ENCODE measurements at places on chromosomes 1 and 21.

- DNase-seq, result no peak
These were observed 10.3 kb downstream of the SLC37A1 start for GRCh38 chr21:42523941-42524340.

- DNase-seq, result no peak
These were observed 2.9 kb downstream of the LAMC1 start for GRCh38 chr1:183025782-183026774.

- DNase-seq, result no peak
These were observed 26.7 kb downstream of the C1orf146 start for GRCh38 chr1:92244376-92244775.

DNA sequence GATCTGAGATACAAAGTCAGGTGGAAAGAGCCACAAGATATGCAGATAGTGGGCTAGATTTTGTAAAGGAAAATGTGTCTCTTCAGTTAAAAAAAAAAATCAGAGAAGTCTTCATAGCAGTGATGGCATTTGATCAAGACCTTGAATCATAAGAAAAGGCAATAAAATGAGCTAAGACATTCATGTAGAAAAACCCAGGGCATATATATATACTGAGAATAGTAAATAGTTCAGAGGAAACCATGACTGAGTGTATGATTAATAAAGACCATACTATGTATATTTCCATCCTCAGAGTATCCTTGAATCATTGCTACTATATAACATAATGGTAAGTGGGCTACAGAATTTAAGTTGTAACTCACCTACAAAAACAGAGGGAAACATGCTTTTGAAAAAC lies 321.7 kb upstream of the NR5A2 start:
- DNase-seq, result no peak

- DNase-seq, result no peak
These were observed 57.2 kb downstream of the NPHP4 start for GRCh38 chr1:5935026-5935425.

DNA sequence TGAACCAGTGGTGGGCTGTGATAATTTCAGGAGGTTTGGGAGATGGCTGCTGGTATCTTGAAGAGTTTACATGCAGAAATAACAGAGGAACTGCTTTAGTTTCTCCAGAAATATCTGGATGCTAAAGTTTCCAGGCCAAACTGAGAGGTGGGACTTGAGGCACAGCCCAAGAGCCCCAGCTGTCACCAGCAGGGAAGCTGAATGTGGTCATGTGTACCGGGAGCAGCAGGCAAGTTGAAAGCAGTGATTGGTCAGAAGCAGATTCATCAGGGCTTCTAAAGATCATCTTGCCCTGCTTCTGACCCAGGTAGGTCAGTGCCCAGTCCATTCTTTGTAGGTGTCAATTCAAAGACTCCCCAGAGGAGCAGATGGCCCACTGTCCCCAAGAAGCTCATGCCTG lies 7.9 kb upstream of the RPTN start:
- no peak for DNase-seq

GRCh38 chr1:108862698-108863477 lies 6.0 kb upstream of the AKNAD1 start:
- DNase-seq, result no peak

- no peak for DNase-seq
These were observed 123.0 kb upstream of the IGSF21 start for GRCh38 chr1:17984583-17984982.

DNA sequence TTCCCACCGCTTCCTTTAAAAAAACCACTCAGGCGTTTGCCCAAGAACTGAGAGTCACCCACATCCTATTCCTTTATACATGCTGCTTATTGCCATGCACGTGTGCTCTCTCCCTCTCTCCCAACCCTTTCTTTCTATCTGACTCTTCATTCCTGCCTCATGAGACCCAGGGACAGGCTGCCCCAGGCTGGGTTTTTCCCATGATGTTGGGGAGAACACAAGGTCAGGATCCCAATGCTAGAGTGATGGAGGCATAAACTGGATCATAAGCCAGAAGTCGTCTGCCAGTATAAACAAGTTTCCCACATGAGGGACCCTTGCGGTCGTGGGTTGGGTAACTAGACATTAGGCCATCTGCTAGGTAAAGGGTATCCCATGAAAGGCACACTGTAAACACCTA lies 64.9 kb downstream of the CD2 start:
- DNase-seq, result no peak

- DNase-seq, result peak; percentile 35
These were observed 103.3 kb downstream of the RABGAP1L start for GRCh38 chr1:174262349-174263241.

GRCh38 chr1:89826594-89826993 lies 5.8 kb downstream of the LRRC8D start:
- no peak for DNase-seq

DNA sequence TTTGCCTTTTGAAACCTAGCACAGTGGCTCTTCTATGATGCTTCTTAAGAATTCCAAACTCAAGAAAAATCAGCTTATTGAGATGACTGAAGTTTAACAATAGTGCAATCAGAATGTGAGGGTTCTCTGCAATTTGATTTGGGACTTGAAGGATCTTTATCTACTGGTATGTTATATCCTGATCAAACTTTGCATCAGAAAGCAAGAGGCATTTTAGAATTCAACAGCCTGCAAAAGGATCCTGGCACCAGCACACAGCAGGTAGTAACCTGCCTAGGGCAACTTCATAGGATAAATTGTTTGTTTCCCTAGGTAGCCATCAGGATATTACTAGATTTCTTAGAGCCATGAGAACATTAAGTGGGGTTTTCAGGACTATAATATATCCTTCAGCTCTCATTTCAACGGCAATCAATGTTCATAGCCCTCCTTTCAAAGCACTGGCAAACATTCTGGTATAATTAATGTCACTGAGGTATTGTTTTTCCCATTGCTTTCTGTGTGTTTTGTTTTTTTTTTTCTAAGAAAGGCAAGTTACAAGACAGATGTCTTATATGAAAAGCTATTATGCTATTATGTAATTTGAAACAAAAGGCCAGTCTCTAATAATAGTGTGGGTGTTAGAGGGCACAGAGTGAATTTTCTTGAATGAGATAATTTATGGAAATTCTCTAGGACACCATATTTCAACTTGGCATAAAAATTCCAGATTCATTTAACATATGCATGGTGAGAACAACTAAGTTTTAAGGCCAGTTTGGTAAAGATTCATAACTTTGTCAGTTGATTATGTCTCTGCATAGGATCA lies 34.5 kb downstream of the NTNG1 start:
- no peak for DNase-seq

DNA sequence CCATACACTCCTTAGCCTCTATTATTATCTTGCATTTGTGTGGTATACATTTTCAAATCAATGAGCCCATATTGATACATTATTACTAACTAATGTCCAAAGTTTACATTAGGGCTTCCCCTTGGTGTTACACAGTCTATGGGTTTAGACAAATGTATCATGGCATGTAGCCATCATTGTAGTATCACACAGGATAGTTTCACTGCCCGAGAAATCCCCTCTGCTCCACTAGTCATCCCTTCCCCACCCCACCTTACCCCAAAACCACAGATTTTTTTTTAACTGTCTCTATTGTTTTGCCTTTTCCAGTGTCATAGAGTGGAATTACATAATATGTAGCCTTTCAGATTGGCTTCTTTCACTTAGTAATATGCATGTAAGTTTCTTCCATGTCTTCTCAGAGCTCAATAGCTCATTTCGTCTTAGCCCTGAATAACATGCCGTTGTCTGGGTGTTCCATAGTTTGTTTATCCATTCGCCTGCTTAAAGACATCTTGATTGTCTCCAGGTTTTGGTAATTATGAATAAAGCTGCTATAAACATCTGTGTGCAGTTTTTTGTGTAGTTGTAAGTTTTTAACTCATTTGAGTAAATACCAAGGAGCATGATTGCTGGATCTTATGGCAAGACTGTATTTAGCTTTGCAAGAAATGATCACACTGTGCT lies 86.4 kb upstream of the LYST start:
- no peak for DNase-seq

- no peak for DNase-seq
These were observed 18.4 kb downstream of the PIGK start for GRCh38 chr1:77200806-77201205.

- no peak for DNase-seq
These were observed 104.0 kb upstream of the BMP8A start for GRCh38 chr1:39387452-39387851.

GRCh38 chr1:222250376-222250775 lies 297.5 kb downstream of the HHIPL2 start:
- no peak for DNase-seq

GRCh38 chr21:43874085-43874805 lies 9.2 kb downstream of the AGPAT3 start:
- no peak for DNase-seq

GRCh38 chr1:28246427-28246832 lies 10.5 kb downstream of the ATP5IF1 start:
- peak; percentile 78 for DNase-seq

DNA sequence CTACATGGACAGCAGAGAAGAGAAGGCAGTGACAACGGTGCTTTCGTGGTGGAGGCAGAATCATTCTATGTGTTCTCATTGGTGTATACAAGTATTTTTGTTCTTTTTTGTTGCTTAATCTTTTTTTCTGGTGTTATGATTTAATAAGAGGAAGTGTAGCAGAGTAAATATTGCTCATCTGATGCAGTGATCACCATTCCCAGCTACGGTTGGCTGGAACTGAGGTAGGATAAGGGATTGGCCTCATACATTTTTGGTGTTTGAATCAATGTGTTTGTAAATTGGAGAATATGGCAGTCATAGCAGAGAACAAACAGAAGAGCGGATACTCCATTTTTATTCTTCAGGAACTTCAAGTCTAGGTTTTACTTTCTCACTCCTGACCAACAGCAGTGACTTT lies 76.6 kb downstream of the UBE2U start:
- no peak for DNase-seq

- DNase-seq, result no peak
These were observed 6.7 kb downstream of the PHC2 start for GRCh38 chr1:33424205-33424604.

DNA sequence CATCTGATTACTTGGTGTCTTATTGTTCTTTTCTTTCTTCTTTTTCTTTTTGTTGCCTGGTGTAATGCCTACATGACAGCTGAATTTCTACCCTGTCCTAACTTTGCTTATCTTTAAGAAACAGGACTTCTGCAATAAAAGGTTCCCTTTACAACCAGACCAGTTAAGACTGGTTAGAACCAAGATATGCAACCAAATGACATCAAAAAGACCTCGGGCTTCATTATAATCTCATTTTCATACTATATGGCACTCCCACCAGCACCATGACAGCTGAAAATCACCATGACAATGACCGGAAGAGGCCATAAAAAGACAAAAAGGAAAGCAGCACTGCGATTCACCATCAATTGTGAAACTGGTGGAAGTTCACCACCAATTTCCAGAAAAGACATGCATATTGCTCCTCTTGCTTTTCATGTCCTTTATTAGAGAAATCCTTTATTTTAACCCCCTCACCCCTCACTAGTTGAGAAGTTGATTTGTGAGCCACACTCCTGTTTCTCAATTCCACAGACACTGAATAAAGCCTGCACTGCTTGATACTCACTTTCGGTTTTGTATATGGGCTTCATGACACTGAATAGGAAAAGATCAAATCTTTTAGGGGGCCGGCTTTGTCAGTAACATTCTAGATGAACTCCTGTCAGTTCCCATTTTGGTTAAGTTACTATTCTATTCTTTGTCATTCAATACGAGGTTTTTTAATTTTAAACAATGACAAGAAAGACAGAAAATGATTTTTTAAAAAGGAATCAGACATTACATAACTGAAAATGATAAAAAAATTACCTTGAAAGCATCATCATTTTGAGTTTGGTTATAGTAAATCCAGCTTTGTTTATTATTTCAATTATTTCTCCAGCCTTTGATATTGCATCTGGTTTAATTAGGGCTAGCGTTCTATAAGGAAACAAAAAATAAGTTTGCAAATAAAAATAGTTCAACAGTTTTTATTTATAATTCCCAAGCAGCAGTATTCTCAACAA lies 58.1 kb downstream of the NME7 start:
- DNase-seq, result peak; percentile 22

DNA sequence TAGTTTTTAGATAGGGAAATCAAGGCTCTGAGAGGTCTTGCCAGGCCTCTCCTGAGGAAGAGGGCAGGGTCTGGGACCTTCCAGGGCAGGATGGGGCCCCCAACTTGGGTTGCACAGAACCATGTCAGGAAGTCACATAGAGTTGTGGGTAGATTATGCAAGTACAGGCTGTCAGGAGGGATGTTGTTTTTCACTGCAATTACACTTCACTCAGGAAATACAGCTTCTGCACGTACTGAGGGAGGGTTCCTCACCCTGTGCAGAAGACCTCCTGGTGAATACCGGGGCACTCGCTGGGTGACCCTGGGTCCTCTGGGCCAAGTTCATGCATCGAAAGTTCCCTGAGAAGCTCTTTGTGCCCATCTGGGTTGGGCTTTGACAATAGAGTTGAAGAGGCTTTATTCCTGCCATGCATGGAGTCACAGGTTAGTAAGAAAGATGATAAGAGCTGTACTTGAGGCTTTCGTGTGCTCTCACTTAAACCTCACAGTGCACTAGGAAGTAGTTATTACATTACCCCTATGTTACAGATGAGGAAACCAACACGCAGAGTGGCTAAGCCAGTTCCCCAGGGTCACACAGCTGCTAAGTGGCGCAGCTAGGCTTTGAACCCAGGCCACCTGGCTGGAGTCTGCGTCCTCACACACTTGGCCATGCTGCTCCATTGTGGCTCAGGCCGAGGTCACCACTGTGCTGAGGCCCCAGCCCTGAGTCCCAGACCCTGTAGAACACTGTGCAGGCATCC lies 16.2 kb upstream of the TNFRSF1B start:
- peak; percentile 79 for DNase-seq

DNA sequence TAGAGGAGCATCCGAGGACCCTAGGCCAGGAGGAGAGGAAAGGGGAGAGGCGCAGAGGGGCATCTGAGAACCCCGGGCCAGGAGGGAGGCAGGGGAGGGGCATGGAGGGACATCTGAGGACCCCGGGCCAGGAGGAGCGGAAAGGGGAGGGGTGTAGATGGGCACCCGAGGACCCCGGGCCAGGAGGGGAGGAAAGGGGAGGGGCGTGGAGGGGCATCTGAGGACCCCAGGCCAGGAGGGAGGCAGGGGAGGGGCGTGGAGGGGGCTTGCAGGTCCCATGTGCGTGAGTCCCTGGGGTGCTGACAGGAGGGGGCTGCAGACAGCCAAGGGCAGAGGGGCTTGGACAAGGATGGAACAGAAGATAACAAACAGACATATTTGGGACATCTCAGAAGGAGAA lies 190.0 kb upstream of the ARHGEF16 start:
- no peak for DNase-seq

GRCh38 chr1:52856026-52856425 lies 13.5 kb downstream of the ZYG11A start:
- DNase-seq, result no peak

DNA sequence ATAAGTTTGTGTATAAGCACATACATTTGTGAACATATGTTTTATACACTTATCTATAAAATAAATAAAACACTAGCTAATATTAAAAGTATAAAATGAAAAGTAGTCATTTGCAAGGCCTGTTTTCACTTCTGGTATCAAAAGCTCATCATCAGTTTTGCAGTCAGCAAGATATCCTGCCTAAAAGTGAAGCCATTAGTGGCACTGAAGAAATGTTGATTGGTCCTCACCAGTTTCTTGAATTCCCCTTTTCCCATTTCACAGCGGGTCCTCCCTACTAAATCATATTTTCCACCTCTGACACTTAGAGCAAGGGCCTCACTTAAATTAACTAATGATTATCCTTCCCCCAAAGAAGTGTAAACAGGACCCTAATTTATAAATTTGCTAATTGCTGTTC lies 6.7 kb downstream of the TBX15 start:
- DNase-seq, result no peak

Measured in large intestine (tissue), 12 donors.